Ammon's horn (tissue), 1 donor: ENCODE measurements at places on chromosomes 7 and 10.

- no peak for DNase-seq
These were observed 39.6 kb upstream of the IKZF1 start for GRCh38 chr7:50264908-50265307.

- DNase-seq = no peak
These were observed 21.3 kb downstream of the TBC1D12 start for GRCh38 chr10:94423627-94424026.

- DNase-seq = no peak
These were observed 28.5 kb downstream of the CHCHD3 start for GRCh38 chr7:133053321-133053891.

- peak; percentile 10 for DNase-seq
These were observed 1.7 kb downstream of the NPTX2 start for GRCh38 chr7:98618786-98619185.

GRCh38 chr10:105062951-105063350, 421.9 kb downstream of the SORCS3 start:
- DNase-seq = no peak
